ENCODE measurements at places on chromosomes 5 and 9.

DNA sequence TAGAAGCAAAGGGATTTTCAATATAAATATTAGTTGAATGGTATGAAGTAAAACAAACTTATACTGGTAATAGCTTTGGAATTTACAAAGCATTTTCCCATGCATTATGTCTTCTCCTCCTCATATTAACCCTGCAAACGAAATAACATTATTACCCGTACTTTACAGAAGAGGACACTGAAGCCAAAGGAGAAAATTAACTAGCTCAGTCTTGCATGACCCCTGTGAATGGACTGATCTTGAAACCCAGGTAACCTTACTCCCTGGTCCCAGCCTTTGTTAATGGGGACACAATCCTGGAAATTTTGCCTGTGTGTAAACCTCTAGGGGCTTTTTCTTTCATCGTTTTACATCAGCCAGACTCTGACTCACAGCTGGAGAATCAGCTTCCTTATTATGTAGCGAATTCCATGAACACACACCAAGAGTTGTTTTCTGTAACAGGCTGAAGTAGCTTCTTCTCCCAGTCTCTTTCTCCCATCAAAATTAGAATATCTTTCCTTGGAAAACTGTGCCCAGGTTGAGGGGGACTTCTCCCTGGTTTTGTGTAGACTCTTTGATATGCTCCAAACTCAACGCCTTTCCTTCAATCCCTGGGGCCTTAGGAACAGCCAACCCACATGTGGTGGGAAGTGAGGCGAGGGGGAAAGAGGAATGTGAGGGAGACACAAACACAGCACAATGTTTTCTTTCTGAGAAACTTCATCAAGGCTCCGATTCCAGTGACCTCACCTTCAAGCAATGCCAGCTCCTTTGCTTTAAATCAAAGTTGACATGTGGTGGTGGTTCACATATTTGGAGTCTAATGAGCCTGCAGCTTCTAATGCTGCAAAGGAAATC lies 480.9 kb upstream of the PAPPA start:
- no peak for DNase-seq

- no peak for DNase-seq
These were observed 69.9 kb downstream of the PSAT1 start for GRCh38 chr9:78366827-78367226.

DNA sequence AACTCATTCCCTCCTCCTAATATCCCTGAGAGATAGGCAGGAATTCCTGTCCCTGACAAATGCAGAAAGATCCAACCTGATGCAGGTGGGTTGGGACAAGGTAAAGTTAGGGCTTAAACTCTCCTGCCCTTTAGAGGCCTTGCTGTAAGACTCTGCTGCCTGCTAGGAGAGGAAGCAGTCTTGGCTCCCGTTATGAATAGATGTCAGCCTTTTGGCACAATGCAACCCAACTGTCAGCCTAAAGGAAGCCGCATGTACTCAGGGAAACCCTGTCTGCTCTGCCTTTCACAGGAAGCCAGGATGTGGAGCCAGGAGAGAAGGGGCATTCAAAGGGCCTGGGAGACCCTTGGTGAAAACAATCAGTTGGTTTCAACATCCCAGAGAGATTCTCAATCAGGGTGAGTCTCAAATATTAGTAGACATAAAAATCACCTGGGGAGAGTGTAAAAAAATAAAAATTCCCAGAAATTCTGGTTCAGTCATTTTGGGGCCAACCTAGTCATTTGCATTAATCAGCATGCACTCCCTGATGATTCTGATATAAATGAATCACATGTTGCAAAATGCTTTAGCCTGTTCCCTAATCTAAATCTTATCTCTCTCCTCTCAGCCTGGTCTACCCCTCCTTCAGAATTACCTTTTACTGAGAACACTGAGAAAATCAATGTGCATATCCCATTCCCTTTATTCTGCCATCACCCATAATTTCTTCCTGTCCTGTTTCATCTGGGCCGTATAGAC lies 136.2 kb upstream of the TRIM32 start:
- no peak for DNase-seq

GRCh38 chr5:122053181-122054109 lies 24.6 kb downstream of the LOX start:
- DNase-seq = no peak

DNA sequence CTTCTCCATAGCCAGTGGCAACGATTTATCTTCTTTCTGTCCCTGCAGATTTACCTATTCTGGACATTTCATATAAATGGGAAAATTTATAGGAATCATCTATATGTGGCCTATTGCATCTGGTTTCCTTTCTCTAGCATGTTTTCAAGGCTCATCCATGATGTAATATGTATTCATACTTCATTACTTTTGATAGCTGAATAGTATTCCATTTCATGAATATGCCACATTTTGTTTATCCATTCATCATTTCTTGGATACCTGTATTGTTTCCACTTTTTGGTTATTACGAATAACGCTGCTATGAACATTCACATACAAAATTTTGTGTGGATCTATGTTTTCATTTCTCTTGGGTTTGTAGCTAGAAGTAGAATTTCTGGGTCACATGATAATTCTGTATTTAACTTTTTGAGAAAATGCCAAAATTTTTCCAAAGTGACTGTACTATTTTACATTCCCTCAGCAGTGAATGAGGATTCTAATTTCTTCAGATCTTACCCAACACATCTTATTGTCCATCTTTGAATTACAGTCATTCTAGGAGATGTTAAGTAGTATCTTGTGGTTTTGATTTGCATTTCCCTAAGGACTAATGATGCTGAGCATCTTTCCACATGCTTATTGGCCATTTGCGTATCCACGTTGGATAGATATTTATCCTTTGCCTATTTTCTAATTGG lies 3.6 kb downstream of the IARS1 start:
- DNase-seq = no peak

GRCh38 chr5:55896663-55897062 lies 45.5 kb downstream of the IL31RA start:
- no peak for DNase-seq

DNA sequence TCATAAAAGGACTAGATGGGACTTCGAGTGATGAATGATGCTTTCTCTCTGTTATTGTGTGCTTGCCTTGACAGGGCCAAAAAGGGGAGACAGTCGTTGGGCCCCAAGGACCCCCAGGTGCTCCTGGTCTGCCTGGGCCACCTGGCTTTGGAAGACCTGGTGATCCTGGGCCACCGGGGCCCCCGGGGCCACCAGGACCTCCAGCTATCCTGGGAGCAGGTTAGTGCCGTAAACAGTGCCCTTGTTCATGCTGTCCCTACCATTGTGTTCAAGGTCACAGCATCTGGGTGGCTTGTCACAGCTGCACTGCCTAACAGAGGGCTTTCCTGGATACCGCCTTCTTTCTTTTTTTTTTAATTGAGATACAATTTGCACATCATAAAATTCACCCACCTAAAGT lies 48.7 kb upstream of the TGFBR1 start:
- DNase-seq = no peak

DNA sequence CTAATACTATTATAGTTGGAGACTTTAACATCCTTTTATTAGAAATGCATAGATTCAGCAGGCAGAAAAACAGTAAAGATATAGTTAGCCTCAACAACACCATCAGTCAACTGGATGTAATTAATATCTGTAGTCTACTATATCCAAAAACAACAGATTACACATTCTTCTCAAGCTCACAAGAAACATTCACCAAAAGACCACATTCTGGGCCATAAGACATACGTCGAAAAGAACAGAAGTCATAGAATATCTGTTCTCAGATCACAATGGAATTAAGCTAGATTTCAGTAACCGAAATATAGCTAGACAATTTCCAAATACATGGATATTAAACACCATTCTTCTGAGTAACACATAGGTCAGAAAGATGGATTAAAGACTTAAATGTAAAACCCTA lies 336.6 kb upstream of the RPS23 start:
- DNase-seq = no peak

DNA sequence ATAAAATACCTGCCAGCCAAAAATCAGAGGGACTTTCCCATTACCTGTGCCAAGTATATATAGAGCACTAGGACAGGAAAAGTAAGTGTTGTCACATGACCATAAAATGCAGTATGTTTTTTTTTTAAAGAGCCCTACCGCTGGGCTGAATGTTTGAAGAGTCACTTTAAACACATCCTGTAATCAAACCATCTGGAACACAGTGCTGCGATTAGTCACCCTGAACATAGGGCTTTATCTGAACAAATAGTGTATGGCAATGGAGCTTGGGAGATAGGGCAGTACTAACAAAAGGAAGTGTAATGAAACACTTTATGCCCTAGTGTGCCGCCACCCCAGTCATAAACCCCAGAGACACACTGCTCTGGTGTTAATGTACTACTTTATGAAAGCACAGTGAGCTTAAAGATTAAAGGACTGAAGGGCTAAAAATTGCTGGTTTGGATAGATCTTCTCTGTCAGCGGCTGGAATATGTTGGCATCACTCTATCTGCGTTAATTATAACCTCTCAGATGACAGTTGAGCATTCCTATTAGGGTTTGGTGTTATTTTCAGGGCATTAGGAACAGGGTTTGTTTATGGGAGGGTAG lies 90.4 kb downstream of the ZNF608 start:
- no peak for DNase-seq

DNA sequence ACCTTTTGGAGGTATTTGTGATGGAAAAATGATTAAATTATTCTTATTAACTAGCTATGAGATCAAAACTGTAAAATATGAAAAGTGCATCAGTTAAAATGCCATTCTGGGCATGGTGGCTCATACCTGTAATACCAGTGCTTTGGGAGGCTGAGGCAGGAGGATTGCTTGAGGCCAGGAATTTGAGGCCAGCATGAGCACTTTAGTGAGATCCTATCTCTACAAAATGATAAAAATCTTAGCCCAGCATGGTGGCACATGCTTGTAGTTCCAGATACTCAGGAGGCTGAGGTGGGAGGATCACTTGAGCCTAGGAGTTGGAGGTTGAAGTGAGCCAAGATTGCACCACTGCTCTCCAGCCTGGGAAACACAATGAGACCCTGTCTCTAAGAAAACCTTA lies 252.5 kb upstream of the SEMA6A start:
- no peak for DNase-seq

DNA sequence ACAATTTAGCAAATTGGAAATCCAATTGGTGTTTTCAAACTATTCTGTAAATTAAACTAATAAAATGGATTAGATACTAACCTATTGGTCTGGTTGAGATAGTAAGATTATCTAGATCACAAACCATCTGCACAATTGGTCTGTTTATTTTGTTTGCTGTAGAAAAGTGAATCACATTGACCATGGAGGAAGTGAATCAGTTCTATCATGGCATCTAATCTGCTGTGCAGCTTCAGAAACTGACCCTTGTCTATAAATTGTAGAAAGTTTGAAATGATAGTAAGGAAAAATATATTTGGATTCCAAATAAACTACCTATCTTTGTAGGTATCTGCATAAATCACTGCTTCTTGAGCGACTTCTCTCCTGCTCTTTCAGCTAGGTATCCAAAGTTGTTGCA lies 1865.4 kb downstream of the MAT2B start:
- DNase-seq = no peak

All from activated CD8-positive, alpha-beta memory T cell treated with anti-CD3 and anti-CD28 coated beads for 1 hour (primary cell).